Activated CD4-positive, alpha-beta T cell treated with anti-CD3 and anti-CD28 coated beads for 48 hours (primary cell): ENCODE measurements at places on chromosomes 12 and 14.

DNA sequence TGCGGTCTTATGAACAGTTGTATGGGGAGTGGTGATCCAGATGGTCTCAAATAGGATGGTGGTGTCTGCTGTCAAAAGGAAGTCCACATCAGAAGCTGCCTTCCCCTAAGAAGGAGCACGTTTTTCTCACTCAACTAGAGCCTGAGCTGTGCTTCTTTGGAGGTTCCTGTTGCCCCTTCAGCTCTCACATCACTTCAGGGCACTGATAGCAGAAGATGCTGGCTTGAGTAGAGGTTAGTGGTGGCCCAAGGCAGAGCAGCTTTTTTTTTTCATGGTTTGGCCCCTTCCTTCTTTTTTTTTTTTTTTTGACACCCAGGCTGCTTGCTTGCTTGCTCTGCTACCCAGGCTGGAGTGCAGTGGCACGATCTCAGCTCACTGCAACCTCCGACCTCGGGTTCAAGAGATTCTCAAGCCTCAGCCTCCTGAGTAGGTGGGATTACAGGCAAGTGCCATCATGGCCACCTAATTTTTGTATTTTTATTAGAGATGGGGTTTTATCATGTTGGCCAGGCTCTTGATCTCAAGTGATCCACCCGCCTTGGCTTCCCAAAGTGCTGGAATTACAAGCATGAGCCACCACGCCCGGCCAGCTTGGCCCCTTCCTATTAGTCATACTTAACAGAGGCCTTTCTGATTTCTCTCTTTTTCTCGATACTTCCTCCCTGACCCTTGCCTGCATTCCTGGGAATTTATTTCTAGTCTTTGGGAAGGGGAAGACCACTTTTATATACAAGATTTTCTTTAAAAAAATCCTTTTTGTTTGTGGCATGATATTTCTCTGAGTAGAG lies 31.6 kb downstream of the KLRD1 start:
- no peak for DNase-seq

DNA sequence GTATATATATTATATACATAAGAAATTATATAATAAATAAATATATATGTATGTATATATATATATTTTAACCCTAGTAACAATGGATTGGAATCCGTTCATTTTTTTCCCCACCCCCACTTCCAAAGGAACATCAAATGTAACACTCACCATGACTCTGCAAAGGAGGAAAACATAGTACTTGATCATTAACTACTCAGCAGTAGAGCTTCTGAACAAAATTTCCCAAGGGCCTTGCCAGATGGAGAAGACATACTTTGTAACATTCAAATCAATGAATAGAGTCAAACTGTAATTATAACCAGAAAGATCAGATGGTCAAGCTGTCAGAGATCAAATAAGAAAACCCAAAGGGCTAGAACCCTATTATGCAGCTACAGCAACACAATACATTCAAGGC lies 126.0 kb upstream of the CNTN1 start:
- no peak for DNase-seq

DNA sequence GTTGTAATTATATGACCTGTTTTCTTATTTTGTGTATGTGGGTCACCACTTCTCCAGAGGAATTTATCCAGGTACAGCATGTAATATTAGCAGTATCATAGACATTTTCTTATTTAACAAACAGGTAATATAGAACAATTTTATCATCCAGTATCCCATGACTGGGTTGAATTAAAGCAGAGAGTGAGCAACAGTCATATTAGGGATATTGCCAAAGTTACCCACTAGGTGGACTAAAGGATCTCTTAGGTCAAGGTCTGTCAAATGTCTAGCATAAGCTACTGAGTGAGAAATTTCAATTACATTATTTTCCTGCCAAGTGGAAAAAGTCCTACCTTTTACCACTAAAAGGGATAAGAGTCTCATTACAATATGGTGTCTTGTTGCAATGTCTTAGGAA lies 62.1 kb upstream of the TRIM9 start:
- no peak for DNase-seq

GRCh38 chr14:101360054-101360911 lies 201.0 kb upstream of the DIO3 start:
- no peak for DNase-seq

- no peak for DNase-seq
Observed at GRCh38 chr12:122870867-122871664, 24.9 kb downstream of the VPS37B start.

DNA sequence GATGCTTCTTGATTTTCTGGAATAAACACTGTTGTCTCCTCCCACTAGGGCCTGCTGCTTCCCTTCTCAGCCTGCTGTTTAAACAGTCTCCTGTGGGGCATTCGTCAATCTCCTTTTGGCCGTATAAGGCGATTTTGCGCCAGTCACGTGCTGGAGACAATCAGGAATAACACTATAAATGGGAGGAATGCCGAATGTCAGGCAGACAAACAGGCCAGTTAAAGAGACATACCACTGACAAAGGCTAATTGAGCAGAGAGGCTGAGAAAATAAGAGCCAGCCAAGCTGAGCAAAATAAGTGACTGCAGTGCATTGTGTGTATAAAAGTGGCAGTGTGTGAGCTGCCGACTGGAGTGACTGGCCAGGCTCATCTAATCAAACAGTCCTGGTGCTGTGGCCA lies 23.3 kb downstream of the DMAC2L start:
- no peak for DNase-seq

DNA sequence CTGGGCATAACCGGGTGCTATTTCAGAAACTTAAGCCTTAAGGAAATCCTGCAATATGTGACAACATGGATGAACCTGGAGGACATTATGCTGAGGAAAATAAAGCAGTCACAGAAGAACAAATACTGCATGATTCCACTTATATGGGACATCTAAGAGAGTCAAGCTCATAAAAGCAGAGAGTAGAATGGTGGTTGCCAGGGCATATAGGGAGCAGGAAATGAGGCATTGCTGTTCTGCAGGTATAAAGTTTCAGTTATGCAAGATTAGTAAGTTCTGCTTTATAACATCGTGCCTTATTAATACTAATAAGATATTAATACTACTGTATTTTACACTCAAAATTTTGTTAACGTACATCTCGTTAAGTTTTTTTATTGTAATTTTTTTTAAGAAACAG lies 124.2 kb upstream of the ATF1 start:
- DNase-seq: no peak
